Activated T-helper 1 cell treated with Interleukin-2 at 50 U/mL for 16 hours (primary cell): ENCODE measurements at places on chromosomes 7 and 10.
A peak's percentile ranks its signal among the peaks of the same experiment; 100 is the strongest.

GRCh38 chr10:14748441-14748840 is 26.3 kb downstream of the FAM107B start:
- no peak for DNase-seq

DNA sequence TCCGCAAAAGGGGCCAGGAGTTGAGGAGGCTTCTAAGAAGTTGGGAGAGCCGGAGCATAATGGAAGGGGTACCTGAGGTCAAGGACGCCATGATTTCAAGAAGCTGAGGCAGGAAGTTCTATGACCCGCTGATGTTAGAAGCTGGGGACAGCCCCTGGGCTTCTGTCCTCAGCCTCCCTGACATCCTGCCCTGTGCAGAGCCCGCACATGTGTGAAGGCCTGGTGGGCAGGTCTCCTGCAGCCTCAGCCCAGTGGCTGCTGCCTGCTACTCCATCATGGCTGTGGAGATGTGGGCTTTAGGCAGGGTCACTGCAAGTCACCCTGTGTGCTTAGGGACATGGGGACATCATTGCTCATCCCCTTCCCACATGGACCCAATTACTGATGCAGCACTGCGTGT is 53.8 kb upstream of the PCBD1 start:
- DNase-seq = no peak

DNA sequence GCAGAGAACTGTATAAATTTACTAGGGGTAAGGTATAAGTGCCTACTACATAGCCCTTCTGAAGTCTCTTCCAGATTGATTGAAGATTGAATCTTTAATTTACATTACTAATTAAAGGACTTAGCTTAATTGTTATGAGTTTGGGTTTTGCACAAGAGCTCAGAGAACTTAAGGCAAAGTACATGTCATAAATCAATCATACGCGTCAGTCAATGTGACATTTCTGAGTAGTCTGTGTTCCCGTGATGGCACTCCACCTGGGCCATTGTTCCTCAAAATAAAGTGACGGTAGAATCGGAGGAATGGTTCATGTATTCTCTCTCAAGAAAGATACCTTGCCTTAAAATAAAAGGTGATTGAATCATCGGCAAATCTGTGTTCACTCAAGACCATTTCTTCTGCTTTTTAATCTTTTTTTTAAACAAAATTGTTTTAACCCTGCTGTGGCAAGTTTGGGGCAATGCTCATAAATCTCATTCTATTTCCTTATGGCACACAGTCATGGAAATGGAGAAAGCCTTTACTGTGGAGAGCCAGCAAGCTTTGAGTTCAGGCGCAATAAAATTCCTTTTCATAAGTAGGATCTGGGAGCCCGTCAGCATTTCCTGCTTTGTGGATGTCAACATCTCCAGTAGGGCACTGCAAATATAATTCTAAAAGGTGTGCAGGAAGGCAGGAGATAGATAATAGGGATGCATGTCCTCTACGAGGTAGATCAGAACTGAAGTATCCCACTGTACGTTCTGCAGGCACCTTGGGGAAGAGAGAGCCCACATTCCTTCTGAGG is 427.4 kb downstream of the GATA3 start:
- DNase-seq = no peak

DNA sequence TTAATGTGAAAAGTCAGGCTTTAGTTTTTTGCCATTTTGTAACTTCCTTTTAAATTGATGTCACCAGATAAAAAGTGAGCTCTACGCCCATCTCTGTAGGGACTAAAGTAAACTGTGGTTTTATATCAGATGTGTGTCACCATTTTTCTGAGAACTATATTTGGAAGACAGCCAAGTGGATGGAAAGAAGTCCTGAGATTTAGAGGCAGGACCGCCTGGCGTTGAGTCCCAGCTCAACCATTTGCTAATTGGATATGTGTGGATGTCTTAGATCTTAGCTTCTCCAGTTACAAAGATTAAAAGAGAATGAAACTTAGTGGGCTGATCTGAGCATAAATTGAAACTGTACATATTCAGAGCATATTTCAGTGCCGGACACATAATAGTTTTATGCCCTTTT is 691.6 kb upstream of the CELF2 start:
- DNase-seq = no peak

- no peak for DNase-seq
These were observed 104.3 kb downstream of the CLEC2L start for GRCh38 chr7:139627831-139628230.

GRCh38 chr7:7054252-7054830 is 128.0 kb upstream of the C1GALT1 start:
- DNase-seq = no peak

DNA sequence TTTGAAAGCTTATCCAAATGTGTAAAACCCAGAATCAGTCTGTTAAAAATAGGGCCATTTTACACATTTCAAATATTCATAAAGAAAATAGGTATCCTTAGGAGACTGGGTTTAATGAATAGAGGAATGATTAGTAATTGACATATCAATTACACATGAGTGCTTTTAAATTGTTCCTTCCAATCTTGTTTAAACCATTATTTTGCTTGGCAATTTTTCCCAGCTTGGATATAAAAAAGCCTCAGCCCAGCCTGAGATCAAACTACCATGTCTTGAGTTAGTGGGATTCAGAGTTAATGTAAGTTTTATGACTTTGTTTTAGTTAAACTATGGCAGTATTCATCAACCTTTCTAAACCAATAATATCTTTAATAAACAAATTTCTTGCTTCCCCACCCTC is 28.3 kb downstream of the PARP12 start:
- DNase-seq = no peak

DNA sequence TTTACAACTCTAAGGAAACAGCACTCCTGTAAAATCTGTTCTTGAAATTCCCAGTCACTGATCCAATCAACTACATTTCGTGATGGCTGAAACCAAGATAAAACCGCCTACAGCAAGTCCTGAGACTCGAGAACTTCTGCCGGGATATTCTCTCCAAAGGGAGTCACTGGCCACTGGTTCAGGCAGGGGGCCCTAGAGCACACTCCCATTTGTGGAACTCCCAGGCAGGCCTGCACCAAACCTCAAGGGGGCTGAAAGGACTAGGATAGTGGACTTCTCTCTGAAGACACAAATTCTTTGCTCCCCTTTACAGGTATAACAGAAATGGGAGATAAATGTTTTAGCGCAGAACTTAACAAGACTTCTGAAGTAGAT is 16.3 kb downstream of the CYTH3 start:
- no peak for DNase-seq

- no peak for DNase-seq
These were observed 18.4 kb downstream of the TRIM24 start for GRCh38 chr7:138478499-138478908.

GRCh38 chr10:6586501-6586900 is 6.4 kb upstream of the PRKCQ start:
- DNase-seq = no peak

DNA sequence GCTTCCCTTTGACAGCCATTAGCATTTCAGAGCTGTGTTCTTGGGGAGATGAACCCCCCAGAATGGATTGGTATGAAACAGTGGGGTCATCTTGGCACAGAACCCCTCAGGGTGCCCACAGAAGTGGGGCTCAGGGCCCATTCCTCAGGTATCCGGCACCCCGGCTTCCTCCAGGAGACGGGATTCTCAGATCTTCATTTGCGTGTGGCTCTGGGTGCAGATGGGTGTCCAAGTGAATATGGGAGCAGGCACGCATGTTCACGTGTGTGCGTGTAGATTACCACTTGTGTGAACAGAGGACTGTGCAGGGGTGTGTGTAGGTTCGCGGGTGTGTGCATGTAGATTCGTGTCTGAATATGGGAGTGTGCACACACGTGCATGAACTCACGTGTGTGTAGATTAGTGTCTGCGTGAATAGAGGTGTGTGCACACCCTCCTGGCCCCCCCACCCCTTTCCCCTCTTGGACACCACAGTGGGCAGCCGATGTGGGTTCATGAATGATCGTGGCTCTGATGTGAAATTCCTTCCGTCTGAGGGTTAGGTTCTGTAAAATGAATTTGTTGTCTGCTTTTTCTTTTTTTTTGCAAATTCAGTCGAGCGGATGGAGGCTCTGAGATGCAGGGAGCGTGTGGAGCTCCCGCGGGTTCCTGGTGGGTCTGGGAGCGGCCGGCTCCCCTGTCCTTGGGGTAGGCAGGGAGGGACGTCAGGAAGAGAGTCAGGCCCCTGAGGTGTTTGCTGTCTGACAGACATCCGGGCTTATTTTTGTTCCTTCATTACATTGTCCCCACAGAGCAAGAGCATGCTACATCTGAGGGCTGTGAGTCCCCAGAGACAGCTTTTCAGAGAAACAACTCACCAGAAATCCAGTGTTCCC is 7.4 kb downstream of the ELFN1 start:
- DNase-seq = no peak

- peak; percentile 37 for DNase-seq
These were observed 14.7 kb upstream of the SEC61G start for GRCh38 chr7:54773472-54774399.

- DNase-seq = no peak
These were observed 171.2 kb downstream of the LCOR start for GRCh38 chr10:97003151-97003803.
